ENCODE measurements at places on chromosomes 7 and 10.
A peak's percentile ranks its signal among the peaks of the same experiment; 100 is the strongest.

GRCh38 chr7:106216923-106217542 lies 67.8 kb downstream of the NAMPT start:
- DNase-seq: peak; percentile 23

DNA sequence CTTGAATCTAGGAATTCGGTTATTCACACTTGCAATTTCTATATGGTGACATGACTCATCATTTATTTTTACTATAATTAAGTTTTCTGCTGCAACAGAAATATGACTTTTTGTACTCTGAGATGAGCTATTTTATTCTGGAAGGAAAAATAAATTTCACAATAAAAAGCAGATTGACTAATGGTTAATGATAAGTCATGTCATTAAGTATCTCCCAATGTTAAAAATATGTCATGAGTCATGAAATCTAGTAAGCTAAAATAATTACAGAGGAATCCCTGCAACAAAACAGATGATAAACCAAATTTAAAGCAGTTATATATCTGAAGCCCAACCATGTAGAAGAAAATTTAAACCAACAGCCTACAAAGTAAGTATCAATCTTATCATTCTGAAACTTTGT lies 149.2 kb downstream of the CACNA2D1 start:
- DNase-seq: no peak

GRCh38 chr7:101015626-101016025 lies 4.3 kb upstream of the MUC17 start:
- no peak for DNase-seq

- DNase-seq: no peak
These were observed 75.9 kb upstream of the SCIN start for GRCh38 chr7:12494687-12495024.

GRCh38 chr10:75926763-75927162 lies 495.3 kb downstream of the LRMDA start:
- DNase-seq: no peak

GRCh38 chr10:36187380-36188079 lies 545.4 kb upstream of the FZD8 start:
- no peak for DNase-seq

- DNase-seq: no peak
These were observed 121.1 kb downstream of the AOAH start for GRCh38 chr7:36602934-36603887.

GRCh38 chr7:28808796-28809533 lies 149.2 kb downstream of the TRIL start:
- DNase-seq: peak; percentile 39

DNA sequence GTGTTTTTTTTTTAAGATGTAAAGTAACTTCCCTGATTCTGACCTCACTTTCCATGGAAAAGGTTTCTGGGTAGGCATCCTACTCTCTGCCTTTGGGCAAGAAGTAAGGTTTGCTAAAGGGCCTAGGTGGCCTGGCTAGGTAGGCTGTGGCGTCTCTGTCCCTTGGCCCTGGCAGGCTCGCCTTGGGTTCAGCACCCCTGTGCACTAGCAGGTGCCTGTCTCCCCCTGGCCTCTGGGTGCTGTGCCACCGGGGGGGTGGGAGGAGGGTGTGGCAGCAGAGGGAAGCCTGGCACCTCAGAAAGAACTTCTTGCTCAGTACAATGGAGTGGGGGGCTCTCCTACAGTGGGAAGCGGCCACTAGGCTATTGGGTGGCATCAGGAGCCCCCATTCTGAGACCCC lies 14.0 kb downstream of the TECPR1 start:
- no peak for DNase-seq

DNA sequence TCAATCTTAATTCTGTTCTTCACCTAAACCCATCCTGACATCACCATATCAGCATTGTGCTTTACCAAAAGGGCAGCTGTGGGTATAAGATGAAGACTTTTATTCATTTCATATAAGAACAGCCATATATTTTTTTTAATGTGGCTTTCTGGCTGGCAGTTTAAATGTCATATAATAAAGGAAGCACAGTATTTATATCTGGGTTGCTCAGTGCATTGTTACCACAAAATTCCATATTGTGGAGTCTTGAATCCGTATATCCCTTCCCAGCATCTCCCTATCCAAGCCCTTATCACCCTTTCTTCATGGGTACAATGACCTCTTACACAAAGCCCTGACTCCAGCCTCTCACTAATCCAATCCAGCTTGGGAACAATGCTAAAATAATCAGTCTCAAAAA lies 125.8 kb downstream of the RAPGEF5 start:
- DNase-seq: no peak

GRCh38 chr7:94307399-94308048 lies 87.2 kb upstream of the COL1A2 start:
- DNase-seq: no peak

DNA sequence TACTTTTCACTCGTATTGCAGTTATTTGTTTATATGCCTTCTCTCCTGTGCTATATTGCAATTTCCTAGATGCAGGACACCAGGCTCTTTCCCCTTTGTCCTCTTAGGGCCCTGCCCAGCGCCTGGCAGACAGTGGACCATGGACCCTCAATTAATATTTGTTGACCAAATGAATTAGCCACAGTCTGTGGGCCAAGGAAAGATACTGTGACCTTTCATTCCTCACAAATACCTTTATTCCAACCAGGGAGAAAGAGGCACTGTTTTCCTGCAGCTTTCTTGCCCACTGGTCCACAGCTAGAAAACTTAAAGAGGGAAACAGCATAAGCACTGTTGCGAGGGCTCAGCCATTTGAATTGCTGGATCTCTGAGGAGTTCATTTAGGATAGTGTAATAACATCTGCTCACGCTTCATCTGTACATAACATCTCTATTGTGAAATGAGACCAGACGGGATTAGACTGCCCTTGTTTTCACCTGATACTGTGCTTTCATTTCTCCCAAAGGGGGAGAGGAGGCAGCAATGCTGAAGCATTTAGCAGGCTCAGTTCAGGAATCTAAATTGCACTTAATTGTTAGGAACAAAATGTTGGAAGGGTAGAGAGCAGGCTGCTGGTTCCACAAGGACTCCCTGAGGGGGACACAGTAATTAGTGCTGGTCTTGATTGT lies 46.7 kb downstream of the TNS3 start:
- no peak for DNase-seq

GRCh38 chr7:120180221-120180620 lies 92.8 kb upstream of the KCND2 start:
- no peak for DNase-seq

- DNase-seq: no peak
These were observed 71.7 kb downstream of the RAMP3 start for GRCh38 chr7:45229156-45229920.

DNA sequence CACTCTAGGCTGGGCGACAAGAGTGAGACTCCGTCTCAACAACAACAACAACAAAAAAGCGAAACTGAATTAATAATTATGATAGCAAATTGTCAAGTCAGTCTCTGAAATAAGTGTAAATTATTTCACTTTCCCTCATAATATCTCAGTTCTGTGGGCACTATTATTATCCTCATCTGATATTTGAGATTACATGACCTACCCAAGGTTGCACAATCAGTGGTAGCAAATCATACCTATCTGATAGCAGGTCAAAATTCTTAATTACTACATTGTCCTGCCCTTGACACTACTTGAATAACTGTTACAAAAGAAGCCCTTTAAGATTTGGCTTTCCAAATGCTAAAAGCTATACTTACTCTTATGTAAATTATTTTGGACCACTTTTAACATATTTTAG lies 115.2 kb upstream of the GPR22 start:
- DNase-seq: no peak

DNA sequence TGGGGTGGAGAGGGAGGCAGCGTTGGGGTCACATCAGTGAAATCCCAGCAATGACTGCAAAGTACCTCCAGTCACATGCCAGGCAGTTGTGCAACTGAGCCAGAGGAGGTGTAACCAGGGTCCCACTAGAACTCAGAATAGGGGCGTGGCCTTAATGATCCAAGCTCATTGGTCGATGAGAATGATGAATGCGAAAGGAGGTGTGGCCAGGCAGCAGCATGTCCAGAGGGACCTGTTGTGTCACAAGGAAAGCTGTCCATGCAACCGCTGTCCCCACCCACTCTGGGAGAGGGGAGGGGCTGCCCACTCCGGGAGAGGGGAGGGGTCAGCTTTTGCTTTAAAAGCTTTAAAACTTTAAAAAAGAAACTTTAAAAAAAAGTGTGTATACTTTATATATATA lies 25.3 kb upstream of the MTPAP start:
- DNase-seq: no peak

DNA sequence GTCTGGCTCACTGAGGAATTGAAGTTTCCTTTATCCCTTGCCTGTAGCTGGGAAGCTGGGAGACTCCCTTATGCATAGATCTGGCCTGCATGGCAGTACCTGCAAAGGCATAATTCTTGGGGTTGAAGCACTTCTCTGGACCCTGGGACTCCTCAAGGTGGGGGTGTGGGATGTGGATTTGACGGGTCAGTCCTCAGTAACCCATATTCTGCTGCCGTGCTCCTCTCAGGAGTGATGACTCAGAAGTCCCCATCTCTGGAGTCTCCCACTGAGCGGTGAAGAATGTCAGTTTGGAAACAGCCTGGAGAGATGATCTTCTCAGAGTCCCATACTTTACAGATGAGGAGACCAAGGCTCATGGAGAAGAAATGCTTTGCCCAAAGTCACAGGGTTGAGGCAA lies 49.0 kb downstream of the SORCS3 start:
- DNase-seq: no peak

DNA sequence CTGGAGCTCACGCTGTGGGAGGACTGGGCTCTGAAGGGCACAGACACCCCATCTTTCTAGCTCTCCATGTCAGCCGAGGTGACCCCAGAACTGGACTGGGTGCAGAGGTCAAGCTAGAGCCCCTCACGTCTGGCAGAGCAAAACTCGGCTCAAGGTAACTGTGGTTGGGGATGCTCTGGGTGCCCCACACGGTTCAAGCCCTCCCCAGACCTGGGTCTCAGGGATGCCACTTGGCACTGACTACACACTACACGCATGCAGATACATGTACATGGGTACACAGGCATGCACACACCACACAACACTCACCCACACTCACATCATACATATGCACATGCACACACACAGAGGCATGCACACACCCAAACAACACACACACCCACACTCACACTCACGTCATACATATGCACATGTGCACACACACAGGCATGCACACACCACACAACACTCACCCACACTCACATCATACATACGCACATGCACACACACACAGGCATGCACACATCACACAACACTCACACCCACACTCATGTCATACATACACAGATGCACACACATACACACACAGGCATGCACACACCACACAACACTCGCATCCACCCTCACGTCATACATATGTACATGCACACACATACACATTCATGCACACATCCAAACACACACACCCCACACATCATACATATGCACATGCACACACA lies 219.3 kb downstream of the DNAJB6 start:
- no peak for DNase-seq

- DNase-seq: no peak
These were observed 32.5 kb downstream of the SEMA3A start for GRCh38 chr7:84162125-84162524.

GRCh38 chr7:139718859-139719258 lies 58.9 kb downstream of the HIPK2 start:
- no peak for DNase-seq

- DNase-seq: no peak
These were observed 51.4 kb upstream of the SMNDC1 start for GRCh38 chr10:110355922-110356627.

GRCh38 chr10:124025660-124026588 lies 67.5 kb downstream of the CHST15 start:
- no peak for DNase-seq

DNA sequence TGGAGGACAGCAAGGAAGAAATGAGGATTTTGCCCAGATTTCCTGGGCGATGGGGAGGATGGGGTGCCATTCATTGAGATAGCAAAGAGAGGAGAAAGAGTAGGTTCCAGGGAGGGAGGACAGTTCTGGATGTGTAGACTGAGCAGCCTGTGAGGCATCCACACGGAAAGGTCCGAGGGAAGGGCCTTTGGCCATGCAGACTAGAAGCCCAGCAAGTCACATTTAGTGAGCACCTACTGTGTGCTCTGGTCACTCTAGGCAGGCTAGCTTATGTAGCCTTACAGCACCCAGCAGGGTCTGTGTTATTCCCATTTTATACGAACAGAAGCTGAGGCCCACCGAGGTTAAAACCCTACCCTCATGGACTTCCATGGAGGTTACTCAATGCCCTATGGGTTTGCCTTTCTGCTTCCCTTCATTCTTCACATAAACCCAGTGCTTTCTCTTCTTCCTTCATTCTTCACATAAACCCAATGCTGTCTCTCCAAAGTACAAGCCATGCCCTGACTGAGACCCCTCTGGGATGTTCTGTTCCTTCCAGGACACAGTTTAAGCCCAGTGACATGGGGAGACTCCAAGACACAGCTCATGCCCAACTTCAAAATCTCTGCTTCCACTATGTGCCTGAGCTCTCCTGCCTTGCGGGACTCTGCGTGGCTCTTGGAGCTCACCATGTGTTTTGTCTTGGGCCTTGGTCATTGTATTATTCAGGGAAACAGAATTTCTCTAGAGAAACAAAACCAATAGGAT lies 13.7 kb downstream of the IL2RA start:
- no peak for DNase-seq

GRCh38 chr7:92547579-92547978 lies 19.0 kb downstream of the RBM48 start:
- no peak for DNase-seq

- no peak for DNase-seq
These were observed 43.1 kb downstream of the MAGI2 start for GRCh38 chr7:79410345-79410744.

- DNase-seq: no peak
These were observed 295.0 kb downstream of the PARD3 start for GRCh38 chr10:34520084-34520483.

GRCh38 chr7:21480693-21481403 lies 53.0 kb downstream of the SP4 start:
- DNase-seq: no peak

DNA sequence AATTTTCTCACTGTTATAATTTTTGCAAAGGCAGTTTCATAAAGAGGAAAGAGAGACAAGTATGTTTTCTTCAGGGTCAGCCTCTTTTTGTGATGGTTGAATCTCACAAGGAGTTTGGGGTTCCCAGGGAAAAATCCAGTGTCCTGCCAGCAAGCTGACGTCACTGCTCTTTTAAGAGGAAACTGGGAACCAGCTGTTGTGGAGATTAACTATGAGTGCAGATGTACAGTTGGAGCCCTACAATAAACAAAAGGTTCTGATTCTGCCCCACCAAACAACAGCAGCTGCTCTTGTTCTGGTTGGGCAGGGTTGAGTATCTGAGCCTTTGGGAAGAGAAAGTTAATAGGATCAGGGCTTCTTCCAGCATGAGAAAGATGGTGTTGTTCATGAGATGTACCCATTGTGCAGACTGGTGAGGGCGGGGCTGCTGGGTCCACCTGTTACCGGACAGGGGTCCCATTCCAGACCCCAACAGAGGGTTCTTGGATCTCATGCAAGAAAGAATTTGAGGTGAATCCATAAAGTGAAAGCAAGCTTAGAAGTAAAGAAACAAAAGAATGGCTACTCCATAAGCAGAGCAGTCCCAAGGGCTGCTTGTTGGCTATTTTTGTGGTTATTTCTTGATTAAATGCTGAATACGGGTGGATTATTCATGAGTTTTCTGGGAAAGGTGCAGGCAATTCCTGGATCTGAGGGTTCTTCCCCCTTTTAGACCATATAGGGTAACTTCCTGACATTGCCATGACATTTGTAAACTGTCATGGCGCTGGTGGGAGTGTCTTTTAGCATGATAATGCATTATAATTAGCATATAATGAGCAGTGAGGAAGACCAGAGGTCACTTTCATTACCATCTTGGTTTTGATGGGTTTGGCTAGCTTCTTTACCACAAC lies 12.5 kb downstream of the PRF1 start:
- no peak for DNase-seq
